NCI-H1436 treated with DMSO at 0.1 percent for 48 hours (cell line): ENCODE measurements at places on chromosomes 3 and 15.

DNA sequence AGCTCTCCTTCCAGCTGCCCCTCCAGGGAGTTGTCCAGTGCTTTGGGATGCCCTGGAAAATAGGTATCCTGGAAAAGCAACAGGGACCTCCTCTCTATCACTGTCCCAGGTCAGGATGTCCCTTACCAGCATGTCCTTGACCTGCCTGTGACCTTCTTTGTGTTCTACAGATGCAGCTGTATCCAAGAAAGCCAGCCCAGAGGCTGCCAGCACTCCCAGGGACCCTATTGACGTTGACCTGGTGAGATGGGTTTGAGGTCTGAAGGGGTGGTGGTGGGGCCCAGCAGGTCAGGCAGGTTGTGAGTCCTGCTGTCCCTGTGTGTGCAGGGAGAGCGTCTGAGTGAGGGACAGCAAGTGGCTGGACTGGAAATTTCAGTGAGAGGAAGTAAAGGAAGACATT lies 30.2 kb downstream of the PML start:
- DNase-seq = no peak

DNA sequence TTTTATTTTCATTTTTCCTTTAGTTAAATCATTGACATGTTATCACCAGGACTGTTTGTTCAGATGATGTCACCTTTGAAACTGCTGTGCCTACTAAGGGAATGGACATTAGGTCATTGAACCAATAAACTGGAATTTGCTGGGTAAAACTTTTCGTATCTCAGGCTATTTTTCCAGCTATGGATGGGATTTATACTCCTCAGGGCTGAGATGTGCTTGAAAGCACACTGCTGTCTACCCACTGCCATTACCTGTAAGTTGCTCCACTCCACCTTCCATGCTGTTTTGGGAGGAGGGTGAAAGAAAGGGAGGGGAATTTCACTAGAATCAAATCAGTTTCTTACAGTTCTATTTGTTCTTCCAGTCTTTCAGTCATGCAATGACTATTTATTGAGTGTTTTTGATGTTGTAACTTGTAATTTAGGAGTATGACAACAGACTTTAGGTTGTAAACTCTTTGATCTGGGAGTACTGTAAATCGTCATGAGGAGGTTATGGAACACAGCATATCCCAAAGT lies 11.3 kb downstream of the EHD4 start:
- DNase-seq = no peak

GRCh38 chr15:67186226-67186649 lies 68.2 kb downstream of the AAGAB start:
- no peak for DNase-seq

DNA sequence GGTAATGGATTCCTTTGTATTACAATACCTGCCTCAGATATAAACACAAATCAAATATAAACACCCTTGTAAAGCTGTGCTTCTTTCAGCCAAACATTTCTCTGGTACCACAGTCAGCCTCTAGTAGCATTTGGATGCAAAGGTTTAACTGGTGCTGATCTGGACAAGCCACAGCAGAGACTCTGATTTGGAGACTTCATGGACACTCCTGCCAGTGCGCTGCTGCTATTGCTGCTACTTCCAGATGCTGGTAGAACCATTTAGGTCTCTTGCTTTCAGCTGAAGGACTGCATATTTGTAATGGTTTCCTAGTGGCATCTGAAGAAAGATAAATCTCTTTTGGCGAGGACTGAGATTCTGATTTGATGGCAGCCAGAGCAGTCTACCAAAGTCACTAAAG lies 36.9 kb downstream of the NCK1 start:
- DNase-seq = no peak

- DNase-seq = no peak
Measured at GRCh38 chr3:27544372-27544865, 60.2 kb upstream of the SLC4A7 start.

DNA sequence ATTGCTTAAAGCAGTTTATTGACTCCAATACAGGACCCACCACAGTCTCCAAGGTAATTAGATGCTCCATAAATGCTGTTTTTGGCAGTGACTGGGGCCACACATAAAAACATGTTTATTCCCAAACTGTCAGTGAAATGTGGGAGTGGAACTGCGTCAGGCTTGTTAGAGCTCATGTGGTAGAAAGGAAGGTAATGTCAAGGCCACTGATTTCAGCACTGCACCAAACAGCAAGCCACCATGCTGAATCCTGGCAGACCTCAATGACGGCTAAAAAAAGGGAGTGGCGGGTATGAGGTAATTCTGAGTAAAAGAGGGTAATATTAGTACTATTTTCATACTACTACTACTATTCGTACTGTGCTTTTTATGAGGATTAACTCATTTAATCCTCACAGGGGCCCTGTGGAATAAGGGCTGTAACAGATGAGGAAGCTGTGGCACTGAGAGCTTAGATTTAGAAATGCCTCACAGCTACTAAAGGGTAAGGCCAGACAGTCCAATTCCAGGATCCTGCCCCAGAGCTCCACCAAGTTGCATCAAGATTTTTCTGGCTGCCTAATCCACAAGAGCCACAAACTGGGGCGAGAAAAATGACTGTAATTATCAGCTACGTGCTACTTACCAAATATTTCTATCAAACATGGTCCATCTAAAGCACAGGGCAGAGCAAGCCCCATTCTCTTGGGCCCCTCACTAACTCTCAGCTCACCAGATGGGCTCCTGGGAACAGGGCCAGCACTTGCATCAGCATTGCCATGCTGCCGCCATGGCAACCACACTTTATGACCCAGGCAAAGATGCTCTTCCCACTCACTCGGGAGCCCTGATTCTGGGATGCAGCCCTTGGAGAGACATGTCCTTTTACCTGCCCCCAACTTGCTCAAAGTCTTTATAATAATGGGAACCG lies 83.6 kb upstream of the SPATA12 start:
- DNase-seq = peak; percentile 1

DNA sequence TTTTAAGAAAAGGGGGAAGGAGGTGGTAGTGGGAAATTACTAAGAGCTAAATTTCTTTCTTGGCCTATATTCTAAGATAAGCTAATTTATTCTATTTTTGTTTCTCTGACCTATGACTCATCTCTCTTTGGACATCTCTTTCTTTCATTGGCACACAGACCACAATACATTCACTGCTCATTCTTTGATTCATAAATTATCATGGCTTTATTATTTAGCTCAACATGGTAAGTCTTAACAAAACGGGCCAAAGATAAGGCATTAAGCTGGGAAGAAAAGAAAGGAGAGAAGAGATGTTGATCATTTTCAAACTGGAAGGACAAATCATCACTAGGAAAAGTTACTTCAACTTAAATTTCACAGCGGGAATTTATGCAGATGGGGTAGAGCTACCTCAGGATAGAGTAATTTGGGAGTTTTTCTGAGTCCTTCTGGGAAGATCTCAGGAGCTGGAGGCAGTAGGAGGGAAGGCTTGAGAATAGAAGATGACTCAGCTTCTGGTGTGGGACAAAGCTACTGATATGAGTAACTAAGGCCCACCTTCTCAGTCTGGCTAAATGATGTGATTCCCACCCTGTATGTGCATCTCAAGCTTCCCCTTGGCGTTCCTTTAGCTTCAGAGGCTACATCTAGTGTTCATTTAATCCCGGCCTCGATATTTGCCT lies 7.5 kb upstream of the ALCAM start:
- DNase-seq = no peak

DNA sequence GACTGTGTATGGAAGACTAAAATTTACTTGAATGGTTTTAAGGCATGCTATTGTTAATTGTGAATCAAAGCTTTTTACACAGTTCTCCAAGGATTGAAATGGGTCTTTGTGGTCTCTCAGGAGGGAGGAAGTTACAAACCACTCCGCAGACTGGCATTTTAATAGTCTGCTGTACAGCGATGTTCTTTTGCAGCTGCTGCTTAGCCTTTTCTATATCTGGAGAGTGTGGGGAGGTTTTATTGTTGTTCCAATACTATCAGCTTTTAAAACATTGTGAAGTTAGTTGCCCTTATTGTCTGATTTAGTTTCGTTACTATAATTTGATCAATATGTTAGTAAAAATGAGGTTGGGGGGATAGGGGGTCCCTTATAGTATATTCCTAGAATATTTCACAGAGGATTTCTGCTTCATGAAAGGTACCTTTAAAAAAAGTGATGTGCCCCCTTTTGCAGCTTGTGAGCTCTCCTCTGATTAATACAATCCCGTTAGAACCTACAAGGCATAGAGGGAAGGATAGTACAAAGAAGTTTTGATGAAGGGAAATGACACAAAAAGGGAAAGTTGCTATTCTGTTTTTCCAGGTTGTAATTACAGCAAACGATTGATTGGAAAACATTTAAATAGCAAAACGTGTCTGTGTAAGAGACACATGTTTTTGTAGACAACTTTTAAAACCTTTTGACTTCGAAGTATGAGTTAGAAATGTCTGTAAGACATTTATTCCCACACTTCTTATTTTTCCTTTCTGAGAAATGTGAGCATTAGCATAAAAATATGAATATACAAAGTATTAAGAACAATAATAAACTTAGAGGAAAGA lies 158.3 kb upstream of the CGNL1 start:
- no peak for DNase-seq

- no peak for DNase-seq
Measured at GRCh38 chr3:164779816-164780215, 298.5 kb downstream of the SI start.

DNA sequence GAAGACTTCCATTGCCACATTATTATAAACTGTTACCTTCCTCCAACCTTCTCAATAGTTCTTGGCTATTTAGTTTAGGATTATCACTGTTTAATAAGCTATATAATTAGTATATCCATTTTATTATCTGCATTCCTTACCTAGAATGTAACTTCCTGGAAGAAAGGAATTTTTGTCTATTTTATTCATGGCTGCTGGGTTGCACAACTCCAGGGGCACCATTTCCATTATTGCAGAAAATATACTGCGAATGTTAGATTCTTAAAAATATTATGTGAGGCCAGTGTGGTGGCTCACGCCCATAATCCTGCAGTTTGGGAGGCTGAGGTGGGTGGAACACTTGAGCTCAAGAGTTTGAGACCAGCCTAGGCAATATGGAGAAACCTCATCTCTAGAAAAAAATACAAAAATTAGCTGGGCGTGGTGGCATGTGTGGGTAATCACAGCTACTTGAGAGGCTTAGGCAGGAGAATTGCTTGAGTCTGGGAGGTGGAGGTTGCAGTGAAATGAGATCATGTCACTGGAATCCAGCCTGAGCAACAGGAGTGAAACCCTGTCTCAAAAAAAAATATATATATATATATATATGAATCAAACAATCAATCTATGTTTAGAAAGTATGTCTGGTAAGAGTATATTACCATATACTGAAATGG lies 19.9 kb downstream of the CLDN1 start:
- DNase-seq = no peak

- DNase-seq = no peak
Measured at GRCh38 chr3:13338231-13338630, 81.9 kb downstream of the NUP210 start.

DNA sequence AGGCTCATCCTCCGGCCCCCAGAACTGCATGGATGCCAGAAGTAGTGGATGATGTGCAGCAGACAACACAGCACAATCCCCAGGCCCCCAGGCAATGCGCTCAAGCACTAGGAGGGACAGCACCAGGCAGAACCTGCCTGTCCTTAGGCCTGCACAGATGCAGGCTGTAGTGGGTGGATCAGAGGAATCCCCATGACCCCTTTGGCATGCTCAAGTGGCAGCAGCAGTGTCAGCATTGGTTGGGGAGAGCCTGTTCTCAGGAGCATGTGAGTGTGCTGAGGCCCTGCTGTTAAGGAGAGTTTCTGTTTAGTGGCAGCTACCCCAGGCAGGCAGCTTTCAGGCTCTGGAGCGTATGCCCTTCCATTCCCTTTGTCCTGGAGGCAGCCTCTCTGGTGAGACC lies 25.1 kb upstream of the CD200R1L start:
- DNase-seq = no peak

DNA sequence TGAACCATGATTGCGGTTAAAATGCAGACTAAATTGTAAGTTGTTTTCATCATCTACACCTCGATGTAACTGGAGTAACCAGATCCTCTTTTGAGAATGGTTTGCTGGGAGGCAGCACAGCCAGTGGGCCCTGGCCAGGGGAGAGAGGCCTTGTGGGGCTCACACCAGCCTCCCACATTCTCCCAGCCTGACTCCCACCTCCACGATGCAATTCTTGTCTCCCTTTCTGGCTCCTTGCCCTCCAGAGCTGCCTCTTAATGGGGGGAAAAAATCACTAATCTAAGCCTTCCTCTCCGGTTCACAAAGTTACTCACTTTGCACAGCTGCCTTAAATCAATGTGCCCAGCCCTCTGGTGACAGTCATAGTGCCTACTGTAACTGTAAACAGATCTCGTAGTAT lies 17.9 kb upstream of the PAQR5 start:
- no peak for DNase-seq

GRCh38 chr15:70023064-70023768 lies 74.5 kb downstream of the TLE3 start:
- DNase-seq = no peak

DNA sequence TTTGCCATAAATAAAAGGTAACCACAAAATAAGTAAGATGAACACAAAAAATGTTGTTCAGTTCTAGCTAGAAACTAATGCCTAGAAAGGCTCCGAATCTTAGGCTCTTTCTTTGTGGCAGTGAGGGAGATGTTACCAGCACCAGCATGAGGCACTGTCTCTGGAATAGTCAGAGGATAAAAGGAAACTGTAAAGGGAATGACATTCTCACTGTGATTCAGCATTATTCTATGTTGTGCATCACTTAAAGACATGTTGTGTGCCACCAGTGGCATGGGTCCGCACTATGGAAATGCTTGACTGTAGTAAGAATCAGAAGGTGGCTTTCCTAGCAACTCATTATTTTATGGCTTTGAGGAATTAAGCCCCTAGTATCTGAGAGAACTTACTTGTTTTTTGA lies 70.8 kb downstream of the SEC22A start:
- DNase-seq = no peak

- DNase-seq = no peak
Measured at GRCh38 chr3:32780735-32781210, 37.0 kb upstream of the TRIM71 start.

GRCh38 chr3:156682501-156682900 lies 8.1 kb downstream of the TIPARP start:
- no peak for DNase-seq

GRCh38 chr3:128996200-128996599 lies 2.3 kb upstream of the CFAP92 start:
- DNase-seq = no peak

DNA sequence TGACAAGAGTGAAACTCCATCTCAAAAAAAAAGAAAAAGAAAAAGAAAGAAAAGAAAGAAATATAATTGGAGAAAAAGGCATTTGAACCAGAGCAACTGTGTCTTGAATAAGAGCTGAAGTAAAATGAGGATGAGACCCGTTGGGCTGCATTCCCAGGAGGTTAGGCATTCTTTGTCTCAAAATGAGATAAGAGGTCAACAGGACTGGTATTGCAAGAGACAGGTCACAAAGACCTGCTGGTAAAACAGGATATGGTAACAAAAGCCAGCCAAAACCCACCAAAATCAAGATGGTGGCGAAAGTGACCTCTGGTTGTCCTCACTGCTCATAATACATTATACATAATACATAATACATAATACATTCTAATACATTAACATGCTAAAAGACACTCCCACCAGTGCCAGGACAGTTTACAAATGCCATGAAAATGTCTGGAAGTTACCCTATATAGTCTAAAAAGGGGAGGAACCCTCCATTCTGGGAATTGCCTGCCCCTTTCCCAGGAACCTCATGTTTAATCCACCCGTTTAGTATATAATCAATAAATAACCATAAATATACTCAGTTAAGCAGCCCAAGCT lies 8.6 kb upstream of the TIPIN start:
- DNase-seq = no peak
